ENCODE measurements at places on chromosomes 7 and 10.
A peak's percentile ranks its signal among the peaks of the same experiment; 100 is the strongest.

DNA sequence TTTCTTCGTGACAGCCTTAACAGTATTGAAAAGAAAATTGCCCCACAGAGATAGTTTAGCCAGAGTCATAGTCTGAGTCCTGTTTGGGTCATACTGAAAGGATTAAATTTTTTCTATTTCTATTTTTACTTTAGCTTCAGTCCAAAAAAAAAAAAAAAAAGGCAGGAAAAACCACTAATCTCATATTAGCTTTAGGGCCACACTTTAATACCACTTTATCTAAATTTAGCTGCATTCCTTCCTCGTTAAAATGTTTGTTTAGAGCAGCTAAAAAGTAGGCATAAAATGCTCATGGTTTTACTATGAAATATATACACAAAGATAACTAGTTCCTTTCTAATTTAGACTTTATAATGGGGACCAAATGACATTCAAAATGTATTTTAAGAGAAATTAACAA lies 216.5 kb upstream of the TMEM196 start:
- no peak for DNase-seq

GRCh38 chr10:69759641-69760040 lies 42.1 kb upstream of the COL13A1 start:
- no peak for DNase-seq

- peak; percentile 72 for DNase-seq
Observed at GRCh38 chr7:157432957-157433576, 96.3 kb downstream of the DNAJB6 start.

DNA sequence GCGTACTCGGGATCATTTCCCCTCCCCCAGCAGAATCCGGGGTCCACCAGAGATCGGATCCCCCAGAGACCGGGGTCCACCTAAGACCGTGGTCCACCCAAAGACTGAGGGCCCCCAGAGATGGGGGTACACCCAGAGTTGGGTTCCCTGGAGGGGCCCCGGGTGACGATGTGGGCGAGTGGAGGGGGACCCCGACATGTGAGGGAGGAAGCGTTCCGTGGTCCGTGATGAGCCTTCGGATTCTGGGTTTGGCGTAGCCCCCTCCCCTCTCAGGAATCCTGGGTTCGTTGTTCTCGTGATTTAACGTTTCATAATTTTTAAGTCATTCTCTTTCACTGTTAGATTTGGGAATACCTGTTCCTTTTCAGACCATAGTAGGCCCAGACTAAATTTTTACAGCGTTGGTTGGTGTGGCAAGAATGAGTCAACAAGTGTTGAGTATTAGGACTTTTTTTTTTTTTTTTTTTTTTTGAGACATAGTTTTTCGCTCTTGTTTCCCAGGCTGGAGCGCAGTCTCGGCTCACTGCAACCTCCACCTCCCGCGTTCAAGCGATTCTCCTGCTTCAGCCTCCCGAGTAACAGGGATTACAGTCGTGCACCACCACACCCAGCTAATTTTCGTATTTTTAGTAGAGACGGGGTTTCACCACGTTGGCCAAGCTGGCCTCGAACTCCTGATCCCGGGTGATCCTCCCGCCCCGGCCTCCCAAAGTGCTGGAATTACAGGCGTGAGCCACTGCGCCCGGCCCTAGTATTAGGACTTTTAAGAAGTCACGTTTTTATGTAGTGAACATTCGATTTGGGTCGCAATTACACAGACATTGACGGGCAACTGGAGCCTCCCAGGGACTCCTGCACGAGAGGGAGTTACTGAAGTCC lies 672 bp downstream of the GTPBP4 start:
- no peak for DNase-seq

DNA sequence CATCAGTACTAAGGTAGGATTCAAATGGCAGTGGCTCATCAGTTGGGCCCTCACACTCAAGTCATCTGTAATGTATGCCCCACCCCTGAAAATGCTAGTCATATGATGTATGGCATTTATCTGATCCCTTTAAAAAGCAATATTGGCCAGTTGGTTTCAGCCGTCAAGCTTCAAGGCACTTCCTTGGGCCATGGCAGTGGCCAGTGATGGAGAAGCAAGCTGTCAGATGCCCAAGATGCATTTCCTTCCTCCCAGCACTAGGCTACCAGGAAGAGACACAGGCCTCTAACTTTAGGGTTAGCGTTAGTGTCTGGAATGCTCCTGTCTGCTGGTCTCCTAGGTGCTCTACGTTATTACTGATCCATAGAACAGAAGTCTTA lies 64.1 kb downstream of the PIK3AP1 start:
- no peak for DNase-seq

DNA sequence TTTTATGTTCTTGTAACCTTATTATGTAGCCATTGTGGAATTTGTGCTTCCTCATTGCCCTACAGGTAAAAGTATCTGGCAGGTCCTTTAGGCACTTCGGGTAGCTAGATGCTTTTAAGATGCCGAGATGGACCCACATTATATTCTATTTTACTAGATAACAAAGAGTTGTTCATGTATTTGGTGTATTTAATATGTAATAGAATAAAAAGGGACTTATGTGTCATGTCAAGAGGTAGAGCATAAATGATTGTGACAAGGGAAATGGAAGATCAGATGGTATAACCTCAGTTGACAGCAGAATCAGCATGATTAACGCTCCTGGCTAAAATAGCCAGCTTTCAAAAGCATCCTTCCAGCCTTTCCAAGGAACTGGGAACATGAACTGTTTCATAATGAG lies 50.6 kb downstream of the NPY start:
- DNase-seq = no peak

DNA sequence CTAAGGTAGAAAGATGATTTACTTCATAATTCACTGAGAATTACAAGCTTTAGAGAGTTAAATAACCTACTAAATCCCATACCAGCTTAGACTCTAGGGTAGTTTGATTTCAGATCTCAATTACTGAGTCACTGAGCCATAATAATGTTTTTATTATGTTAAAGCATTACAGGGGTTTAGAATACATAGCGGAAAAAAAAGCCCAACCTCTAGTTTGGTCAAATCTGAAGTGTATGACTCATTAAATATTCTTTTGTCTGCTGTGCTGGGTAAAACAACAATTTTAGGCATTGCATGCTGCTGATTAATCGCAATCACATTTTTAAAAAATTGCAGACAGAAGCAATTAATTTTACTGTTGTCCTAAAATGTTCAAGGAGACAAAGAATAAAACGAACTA lies 48.5 kb downstream of the MALRD1 start:
- DNase-seq = no peak

DNA sequence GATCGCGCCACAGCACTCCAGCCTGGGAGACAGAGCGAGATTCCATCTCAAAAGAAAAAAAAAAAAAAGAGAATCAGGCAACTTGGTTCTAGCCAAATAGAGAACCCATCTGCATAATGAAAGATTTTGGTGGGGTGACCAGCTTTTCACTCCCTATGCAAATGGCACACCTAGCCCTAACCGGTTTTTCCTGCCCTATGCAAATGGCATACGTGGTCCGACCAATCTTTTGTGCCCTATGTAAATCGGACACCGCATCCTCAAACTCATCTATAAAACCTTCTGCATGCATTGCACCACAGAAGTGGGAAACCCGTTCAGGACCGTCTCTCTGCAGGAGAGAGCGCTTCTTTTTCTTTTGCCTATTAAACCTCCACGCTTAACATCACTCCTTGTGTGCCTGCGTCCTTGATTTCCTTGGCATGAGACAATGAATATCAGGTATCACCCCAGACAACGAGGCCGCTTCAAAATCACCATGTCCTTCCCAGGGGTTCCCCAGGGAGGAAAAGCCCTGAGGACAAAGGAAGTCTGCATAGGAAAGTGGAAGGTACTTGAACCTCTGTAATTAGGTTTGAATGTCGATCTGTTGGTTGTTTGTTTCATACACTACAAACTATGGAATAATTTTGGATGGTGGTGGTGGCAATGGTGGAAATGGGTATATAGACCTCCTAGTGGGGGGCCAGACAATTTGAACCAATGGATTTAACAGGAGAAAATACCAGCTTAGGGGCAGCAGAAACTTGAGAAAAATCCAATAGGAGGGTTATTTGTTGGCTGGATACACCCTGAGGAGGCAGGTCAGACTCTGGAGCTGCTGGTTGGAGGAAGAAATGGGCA lies 396.2 kb downstream of the TYW1 start:
- DNase-seq = no peak

DNA sequence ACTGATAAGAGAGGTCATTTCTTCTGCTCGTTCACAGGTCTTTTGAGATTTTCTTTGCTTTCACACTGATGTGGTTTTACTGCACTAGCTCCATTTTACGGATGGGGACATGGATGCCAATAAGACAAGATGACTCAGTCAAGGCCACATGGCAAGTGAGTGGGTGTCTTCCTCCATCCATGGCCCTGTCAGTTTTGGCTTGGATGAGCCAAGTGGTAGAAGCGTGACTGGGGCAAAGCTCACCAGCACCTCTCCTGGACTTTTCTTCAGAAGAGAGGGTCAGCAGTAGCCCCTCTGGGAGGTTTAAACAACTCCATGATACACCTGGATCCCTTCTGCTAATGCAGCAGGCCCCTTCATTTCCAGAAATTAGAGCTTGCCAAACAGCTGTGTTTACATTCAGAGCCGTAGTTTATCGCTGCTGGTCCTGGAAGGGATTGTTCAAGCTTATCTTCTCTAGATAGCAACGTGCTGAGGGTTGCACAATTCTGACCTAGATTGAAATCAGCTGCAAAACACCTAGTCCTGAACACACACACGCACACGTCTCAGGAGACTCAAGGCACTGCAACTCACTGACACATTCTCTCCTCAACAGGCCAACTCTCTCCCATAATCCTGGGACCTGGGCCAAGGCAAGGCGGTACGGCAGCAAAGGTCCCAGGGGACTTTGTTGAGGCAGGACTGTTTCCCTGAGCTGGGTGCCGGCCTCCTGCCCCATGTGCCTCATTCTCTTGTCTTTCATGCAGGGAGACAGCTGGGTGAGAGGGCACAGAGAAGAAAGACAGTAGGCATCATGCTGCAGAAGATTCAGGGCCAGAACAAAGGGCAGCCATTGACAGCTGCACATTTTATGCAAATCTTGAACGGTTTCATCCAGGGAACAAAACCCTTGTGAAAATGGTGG lies 14.2 kb upstream of the PDCD4 start:
- peak; percentile 75 for DNase-seq

DNA sequence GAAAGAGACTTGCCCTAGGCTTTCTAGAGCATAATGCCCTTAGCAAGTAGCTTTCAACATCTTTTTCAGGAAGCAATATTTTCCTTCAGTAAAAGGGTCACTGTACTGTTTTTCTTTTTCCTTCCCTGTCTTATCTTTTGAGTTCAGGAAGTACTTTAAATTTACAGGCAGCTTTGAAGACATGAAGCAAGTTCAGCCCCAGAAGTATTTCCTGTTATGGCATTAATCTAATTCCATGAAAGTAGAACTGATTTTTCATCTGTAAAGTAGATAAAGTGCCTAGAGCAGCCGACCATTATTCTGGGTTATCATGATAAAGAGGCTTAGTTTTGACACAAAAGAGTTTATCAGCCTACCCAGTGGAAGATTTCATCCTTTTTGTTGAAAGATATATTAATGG lies 288.2 kb downstream of the ADK start:
- DNase-seq = no peak

GRCh38 chr7:47924266-47924665 lies 24.0 kb downstream of the PKD1L1 start:
- no peak for DNase-seq

DNA sequence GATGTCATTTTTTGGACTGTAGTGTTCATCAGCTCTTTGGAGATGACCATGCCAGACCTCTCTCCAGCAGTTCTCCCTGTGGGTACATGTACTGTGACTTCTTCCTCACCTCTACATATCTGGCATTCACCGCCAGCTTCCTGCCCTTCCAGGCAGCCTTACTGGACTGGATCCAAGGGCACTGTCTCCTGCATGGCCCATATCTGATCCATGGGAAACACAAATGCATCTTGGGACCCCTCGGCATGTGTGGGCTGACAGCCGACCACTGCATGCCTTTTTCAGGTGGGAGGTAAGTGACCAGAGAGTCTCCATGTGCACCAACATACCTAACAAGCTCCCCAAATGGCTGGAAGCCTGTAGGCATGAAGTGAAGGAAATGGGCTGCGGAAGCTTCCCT lies 3.9 kb upstream of the BLVRA start:
- DNase-seq = no peak

DNA sequence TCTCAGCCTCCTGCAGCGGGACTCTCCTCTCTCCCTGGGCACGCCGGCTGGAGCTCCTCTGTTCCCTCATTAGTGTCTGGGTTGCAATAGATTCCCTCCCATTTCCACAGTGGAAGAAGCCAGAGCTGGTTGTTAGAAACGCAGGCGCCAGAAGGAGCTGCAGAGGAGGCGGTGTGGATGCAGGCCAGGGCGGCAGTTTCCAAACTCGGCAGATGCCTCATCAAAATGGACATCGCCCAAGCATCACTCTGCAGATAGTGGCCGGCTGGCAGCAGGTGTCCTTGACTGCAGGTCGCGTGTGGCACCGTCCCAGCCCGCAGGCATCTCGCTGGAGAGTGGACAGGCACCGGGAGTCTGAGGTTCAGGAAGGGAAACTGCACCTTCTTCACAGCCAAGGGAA lies 201.8 kb downstream of the TCERG1L start:
- no peak for DNase-seq

DNA sequence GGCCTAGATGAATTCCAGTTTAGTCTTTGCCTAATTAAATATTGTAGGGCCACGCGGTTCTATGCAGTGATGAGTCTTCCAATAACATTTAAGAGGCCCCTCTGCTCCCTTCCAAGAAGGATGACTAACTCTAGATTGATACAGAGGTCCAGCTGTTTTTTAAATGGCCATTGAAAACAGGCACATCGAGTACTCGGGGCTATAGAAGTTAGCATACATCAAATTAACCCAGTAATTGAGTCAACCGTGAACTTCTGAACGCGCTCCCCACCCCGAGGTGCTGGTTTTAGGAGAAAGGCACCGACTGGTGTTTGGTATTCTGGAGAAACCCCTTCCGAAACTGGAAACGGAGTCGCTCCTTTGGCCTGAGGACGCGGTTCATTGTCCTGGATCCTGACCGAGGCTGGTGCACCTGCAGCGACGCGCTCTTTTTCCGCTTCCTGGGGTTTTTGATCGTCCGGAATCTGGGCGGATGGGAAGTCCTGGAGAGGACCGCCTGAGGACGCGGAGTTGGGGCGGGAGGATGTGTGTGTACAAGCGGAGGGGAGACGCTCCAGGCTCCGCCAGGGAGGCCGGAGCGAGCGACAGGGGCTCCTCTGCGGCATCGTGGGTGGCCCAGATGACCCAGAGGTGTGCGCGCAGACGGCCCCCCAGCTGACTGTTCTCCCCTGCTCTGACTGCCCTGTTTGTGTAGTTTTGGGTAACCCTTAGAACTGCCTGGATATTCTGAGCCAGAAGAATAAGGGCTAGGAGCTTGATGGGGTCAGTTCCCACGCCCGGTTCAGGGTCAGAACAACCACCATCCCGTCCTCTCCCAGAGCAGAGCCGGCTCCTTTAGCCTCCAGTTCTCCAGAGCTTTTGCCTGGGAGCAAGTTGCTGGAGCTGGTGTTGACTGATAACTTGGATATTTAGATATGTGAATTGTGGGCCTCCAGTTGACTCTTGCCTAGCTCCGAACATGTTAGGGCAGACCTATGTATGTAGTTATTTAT lies 711 bp downstream of the FAM221A start:
- DNase-seq = peak; percentile 73

GRCh38 chr7:148115308-148115707 lies 475.3 kb upstream of the C7orf33 start:
- no peak for DNase-seq

GRCh38 chr7:151843181-151843580 lies 33.7 kb downstream of the PRKAG2 start:
- no peak for DNase-seq

- no peak for DNase-seq
Observed at GRCh38 chr7:98341106-98341505, 59.6 kb downstream of the BRI3 start.
